ENCODE measurements at places on chromosomes 11 and 22. TPM values are rescaled to one million over a fixed set of nuclear protein-coding genes. Genes with fewer than 3 reads are reported as not detected.

Gene ARHGAP8
- total RNA-seq = 0.28 TPM

Gene HOATZ
- not detected for total RNA-seq

Gene SLC22A6
- total RNA-seq = not detected

Gene SCUBE2
- total RNA-seq = 1.2 TPM

Gene POU2AF1
- total RNA-seq = not detected

Gene OR8K3
- not detected for total RNA-seq

Gene CCDC87
- total RNA-seq = 0.28 TPM

Gene A4GALT
- total RNA-seq = 20.9 TPM

Gene TPH1
- under 0.01 TPM for total RNA-seq

Gene SLC22A8
- total RNA-seq = not detected

Gene KDM4D
- total RNA-seq = 0.56 TPM

Gene ZNF280B
- 0.58 TPM for total RNA-seq

Gene OR51G1
- not detected for total RNA-seq

Gene SNRPD3
- 132 TPM for total RNA-seq

Gene CCDC73
- not detected for total RNA-seq

Gene WNT11
- total RNA-seq = 0.85 TPM

Gene GAB4
- not detected for total RNA-seq

Gene CDC42EP1
- 9.8 TPM for total RNA-seq

Gene PGA5
- not detected for total RNA-seq

All from regular cardiac myocyte (primary cell).